ENCODE measurements at places on chromosomes 16 and 17.

- no peak for DNase-seq
Measured at GRCh38 chr17:57035971-57036481, 49.0 kb upstream of the AKAP1 start.

DNA sequence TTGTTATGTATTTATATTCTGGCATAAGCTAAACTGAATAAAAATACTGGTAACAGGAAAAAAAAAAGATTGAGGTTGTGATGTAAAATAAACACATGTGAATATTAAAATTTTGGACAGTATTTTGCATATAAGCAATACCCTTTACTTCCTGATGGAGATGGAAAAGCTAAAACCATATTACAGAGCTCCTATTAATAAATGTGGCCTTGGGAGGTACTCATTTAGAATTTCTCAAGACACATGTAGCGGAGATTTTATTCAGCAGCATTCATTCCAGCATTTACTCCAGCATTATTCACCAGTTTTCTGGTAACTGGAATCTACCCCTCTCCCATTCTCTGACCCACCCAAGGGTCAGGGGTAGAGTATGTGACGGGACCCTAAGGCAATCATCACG lies 94.3 kb upstream of the AXIN2 start:
- DNase-seq: no peak

GRCh38 chr16:35794896-35795295 lies 2335.5 kb downstream of the TP53TG3F start:
- DNase-seq: no peak

GRCh38 chr16:10641953-10642949 lies 52.5 kb downstream of the TEKT5 start:
- no peak for DNase-seq

Data from stimulated activated CD4-positive, alpha-beta T cell treated with anti-CD3 and anti-CD28 coated beads, TNF-alpha, amount 100 ng/mL, for 48 hours (primary cell).